KG1 (cell line): ENCODE measurements at places on chromosomes 3 and 15.

DNA sequence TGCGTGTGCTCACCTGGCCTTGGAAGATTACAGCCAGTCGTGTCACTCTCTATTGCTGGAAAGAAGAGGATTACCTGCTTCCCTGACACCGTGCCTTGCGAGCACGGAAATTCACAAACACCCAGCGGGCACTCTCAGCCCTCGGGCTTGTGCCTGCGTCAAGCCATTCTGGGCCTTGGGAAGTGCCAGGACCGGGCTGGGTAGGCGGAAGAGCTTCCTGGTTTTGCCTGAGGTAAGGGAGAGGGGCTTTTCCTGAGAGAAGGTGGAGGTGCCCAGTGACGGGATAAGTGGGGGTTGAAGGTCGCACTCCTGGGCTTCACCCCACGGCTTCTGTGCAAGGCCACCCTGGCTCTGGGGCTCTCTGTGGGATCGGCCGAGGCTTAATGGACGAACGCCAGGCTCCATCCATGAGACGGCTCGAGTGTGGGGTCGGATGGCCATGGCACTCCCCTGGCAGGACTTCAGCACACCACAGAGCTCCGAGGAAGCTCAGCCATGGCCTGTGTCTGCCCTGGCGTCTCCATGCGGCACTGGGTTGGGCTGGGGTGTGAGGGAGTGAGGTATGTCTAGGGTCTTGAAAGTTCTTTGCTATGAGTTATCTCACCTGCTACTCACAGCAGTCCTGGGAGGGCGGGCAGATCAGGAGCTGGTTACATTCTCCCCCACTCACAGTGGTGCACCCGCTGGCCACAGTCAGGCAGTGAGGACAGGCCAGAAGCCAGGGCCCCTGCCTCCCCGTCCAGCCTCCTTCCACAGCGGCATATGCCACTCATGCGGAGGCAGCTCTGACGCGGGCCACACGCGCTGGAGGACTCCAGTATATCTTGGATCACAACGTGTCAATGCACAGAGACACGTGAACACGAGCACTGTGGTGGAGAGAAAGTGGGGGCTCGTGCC, 209.0 kb downstream of the XXYLT1 start:
- DNase-seq = no peak

DNA sequence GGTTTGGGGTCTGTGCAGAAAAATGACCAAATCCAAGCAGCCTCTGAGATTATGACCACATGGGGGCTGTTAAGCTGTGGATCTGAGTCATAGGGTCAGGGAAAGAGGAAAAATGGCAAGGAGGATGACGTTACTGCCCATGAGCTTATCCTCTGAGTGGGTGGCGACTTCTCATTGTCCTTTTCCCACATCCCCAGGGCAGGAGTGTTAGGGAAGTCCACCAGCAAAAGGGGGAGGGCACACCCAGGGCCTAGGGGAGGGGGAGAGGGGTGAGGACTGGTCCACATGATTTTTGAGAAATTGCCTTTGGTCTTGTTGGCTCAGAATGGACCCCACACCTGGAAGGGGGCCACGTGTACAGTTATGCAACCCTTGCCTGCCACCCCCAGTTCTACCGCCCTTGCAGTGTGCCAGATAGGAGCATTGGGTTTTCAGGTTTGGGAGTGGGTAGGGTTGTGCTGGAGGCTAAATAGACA, 2.6 kb downstream of the CD276 start:
- DNase-seq = no peak

DNA sequence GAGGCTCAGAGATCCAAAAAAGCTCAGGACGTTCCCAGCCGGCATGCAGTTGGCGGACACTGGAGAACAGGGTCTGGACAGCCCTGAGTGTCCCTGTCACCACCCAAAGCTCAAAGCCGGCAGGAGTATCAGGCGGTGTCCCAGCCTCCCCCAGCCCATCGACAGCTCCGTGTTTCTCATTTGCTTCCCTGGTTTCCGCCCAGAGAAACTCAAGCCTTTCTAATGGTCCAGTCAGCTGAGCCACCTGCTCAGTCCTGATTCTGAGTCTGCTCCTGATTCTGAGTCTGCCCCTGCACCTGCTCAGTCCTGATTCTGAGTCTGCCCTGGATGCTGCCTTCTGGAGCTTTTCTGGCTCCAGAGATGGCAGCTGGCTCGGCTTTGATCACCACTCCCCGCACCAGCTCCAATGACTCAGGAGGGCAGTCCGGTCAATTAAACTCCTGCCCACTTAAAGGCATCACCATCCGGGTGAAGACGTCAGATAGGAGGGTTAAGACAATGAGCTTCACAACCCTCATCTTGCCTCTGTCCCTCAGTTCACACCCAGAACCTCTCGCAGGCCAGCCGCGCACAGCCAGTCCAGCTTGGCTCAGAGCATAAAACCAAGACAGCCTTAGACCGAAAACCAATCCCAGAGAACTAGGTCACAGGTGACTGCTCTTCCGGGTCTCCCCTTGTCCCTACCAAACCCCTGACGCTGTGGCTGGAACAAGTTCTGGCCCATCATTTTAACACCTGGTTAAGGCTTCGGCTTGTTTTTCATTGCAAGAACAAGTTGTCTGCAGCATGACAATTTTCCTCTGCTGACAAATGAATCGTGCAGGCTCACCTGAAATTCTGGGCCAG, 6.8 kb downstream of the PCSK6 start:
- DNase-seq = no peak

DNA sequence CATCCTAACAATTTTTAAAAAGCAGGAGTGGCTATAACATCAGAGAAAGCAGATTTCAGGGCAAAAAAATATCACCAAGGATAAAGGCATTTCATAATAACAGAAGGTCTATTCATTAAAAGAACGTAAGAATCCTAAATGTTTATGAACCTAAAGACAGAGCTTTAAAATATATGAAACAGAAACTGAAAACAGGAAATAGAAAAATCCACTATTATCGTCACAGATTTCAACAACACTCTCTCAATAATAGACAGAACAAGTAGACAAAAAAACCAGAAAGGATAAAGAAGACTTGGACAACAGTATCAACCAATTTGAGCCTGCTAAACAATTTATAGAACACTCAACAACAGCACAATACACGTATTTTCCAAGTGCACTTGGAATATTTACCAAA, 71.4 kb downstream of the FBXL22 start:
- DNase-seq = no peak

DNA sequence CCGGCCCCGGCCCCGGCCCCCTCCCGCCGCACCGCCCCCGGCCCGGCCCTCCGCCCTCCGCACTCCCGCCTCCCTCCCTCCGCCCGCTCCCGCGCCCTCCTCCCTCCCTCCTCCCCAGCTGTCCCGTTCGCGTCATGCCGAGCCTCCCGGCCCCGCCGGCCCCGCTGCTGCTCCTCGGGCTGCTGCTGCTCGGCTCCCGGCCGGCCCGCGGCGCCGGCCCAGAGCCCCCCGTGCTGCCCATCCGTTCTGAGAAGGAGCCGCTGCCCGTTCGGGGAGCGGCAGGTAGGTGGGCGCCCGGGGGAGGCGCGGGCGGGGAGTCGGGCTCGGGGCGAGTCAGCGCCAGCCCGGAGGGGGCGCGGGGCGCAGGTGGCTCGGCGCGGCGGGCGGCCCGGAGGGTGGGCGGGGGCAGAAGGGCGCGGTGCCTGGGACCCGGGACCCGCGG, 352 bp downstream of the CHRD start:
- DNase-seq = no peak

GRCh38 chr3:19742935-19743334, 191.1 kb downstream of the EFHB start:
- no peak for DNase-seq

DNA sequence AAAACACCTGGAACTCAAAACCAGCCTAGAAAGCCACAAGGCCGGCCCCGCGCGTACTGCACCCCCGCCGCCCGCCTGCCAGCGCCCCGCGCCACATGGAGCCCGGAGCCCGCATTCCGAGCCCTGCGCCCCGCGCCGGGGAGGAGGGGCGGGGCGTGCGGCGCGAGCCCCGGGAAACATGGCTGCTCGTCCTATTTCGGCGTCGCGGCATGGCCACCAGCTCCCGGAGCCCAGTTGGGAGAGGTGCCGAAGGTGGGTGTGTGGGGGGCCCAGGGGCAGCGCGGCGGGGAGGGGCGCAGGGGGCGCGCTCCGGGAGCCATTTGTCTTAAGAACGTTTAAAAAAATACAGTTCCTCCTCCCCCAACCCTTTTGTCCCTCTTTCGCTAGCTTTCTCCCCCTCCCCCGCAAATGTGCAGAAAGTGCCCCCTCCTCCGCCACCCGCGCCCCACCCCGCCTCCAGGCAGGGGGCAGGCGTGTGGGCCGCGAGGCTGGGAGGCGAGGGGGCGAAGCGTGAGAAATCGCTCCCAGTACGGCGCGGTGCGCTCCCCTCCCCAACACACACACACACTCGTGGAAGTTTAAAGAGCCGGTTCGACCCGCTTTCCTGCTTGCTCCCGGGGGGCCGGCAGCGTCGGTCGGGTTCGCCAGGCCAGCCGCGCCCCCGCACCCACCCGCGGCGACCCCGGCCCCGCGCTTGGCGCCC, 2.5 kb downstream of the ANP32A start:
- DNase-seq = peak; percentile 37

GRCh38 chr15:86765281-86765680, 685.6 kb downstream of the AGBL1 start:
- no peak for DNase-seq

- no peak for DNase-seq
Measured at GRCh38 chr15:100041127-100041828, 300.5 kb downstream of the ADAMTS17 start.

- DNase-seq = no peak
Measured at GRCh38 chr15:96565266-96565665, 234.8 kb downstream of the NR2F2 start.

DNA sequence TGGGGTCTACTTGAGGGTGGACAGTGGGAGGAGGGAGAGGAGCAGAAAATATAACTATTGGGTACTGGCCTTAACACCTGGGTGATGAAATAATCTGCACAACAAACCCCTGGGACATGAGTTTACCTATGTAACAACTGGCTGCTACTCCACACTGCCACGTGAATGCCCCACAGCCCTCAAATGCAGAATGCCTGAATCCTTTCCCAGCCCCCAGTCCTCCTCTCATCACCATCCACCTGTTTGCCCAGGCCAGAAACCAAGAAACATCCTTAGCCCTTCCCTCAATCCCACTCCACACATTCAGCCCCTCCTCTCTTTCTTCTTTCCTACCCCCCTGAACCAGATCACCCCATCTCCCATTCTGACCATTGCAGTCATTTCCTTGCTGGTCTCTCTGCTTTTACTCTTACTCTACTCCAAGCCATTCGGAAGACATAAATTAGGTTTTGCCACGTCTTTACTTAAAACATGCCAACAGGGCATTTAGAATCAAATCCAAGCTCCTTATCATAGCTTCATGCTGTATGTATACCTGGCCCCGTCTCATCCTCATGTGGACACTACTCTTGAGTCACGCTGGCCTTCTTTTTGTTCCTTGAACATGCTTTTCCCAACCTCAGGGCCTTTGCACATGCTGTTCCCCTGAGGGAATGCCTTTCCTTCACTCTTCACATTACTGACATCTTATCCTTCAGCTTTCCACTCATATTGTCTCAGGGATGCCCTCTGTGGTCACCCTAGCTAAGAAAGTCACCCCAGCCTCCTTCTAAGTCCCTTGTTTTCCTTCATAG, 137.5 kb upstream of the ABHD17C start:
- no peak for DNase-seq

- DNase-seq = no peak
Measured at GRCh38 chr3:36297195-36297594, 83.1 kb upstream of the STAC start.

- DNase-seq = no peak
Measured at GRCh38 chr3:105387122-105387751, 20.5 kb downstream of the ALCAM start.

DNA sequence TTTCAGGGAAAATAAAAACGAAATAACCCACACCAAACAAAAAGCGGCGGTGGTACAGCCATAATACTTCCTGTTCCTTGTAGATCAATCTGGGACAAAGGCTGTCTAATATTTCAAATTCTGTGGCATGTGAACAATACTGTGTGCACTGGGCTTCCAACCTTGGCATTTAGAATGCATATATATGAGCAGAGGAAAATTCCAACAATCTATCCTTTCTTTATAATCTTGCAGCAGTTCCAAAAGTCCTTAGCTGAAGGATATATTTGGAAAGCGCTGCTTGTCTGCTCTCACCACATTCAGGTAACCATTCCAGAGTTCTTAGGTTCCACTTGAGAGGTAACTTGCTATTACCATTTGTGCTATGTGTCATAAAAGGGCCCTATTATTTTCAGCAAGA, 231.8 kb downstream of the RBMS3 start:
- no peak for DNase-seq

DNA sequence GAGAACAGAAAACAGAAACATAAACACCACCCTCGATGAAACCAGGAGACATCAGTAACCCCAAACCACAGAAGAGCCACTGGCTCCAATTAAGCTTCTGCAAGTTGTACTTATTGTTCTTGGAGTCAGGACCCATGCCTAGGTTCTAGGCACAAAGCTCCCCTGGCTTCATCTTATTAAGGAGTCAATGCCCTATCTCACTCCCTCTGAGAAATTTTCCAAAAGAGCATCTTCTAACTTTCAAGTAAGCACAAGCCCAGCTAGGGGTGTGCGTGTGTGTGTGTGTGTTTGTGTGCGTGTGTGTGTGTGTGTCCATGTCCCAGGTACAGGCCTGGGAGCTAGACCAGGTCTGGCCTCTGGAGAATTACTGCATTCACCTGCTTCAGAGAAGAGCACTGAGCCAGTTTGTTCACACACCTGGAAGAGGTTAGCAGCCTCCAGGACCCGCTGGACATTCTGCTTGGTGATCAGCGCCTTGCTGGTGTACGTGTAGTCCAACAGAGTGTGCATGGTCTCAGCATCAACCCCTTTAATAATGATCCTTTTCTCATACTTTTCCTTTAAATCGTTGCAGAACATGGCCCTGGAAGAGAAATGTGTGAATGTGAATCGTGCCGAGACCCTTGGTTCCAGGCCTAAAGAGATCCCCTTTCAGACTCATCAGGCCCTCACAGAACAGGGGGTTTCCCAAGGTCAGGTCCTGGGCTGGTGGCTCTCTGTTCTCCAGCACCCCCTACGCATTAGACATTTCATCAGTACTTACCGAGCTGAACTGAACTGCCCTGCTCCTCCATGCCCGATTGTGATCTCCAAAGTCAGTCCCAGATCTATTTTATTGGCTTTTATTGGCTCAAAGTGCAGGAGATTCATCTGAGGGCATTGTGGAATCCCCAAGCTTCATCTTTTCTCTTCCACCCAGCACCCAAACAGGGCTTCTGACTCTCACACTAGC, 27.8 kb downstream of the KLHL6 start:
- no peak for DNase-seq

DNA sequence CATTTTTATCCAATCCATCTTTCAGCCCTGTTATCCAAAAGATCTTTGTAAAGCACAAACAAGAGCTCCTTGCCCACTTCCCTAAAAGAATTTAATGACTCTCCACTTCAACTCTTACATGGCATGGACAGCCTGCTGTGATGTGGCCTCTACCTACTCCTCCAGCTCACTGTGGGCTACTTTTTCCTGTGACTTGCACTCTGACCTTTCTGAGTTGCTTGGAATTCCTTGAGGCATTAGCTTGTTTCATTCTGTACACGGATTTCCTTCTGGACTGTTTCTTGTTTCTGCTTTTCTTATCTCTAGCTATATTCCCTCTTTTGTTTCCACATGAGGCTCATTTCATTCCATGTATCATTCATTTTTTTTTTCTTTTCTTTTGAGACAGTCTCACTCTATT, 15.2 kb downstream of the QTRT2 start:
- DNase-seq = no peak
